ENCODE measurements at places on chromosomes 5 and 9.
A peak's percentile ranks its signal among the peaks of the same experiment; 100 is the strongest.

DNA sequence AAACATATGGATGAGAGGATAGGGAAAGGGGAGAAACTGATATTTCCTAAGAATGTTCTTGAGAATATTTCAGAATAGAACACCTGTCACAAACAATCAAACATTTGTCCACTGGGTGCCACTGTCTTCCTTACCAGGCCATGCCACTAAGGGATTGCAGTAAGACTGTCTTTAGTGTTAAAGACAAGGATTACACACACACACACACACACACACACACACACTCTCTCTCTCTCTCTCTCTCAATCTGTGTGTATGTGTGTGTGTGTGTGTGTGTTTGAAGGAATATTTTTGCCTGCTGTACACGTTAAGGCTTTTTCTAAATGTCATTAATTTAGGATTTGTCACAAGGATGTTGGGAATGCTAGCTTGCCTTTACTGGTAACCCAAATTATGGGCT, 54.4 kb downstream of the CCDC192 start:
- DNase-seq: peak; percentile 69

DNA sequence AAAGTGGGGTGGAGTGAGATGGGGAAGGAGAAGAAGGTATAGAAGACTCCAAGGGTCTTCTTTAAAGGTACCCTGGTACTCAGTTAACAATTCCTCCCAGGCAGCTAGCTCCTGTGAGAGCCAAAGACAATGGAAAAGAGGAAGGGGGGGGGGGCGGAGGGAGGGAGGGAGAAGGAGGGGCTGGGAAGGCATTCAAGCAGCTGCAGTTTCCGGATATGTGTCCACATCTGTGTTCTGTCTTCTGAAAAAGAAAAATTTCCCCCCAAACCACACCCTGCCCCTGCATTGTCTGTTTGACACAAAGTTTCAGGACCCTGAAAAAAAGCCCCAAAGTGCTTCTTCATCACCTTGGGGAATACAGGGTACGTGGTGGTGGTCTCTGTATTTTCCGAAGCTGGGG, 11.1 kb downstream of the SPRY4 start:
- DNase-seq: no peak

- no peak for DNase-seq
These were observed 30.0 kb upstream of the SUSD3 start for GRCh38 chr9:93028448-93029006.

DNA sequence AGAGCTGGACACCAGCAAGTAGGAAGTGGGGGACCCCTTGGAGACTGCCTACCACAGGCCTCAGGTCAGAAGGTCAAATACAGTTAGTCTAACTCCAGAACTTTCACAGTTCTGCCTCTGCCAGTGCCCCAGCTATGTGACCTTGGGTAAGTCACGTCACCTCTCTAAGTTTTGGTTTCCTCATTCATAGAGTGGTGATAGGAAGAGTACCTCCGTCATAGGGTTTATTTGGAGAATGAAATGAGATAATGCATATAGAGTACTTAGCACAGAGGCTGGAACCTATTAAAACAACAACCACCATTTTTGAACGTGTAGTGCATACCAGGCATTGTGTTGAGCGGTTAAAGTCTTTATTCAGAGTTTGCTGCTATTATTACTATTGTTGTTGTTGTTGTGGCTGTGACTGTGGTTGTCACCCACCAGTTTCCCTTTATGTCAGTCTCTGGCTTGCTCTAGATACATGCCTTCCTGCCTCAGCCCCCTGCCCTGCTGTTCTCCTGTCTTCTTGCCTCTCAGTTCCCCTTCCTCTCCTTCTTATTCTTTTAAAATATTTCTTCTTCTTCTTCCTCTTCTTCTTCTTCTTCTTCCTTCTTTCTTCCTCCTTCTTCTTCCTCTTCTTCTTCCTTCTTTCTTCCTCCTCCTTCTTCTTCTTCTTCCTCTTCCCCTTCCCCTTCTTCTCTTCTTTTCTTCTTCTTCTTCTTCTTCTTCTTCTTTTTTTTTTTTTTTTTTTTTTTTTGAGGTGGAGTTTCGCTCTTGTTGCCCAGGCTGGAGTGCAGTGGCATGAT, 67.8 kb downstream of the RALGPS1 start:
- no peak for DNase-seq

GRCh38 chr5:59115345-59115744, 532.5 kb downstream of the RAB3C start:
- DNase-seq: no peak

- no peak for DNase-seq
These were observed 454.0 kb upstream of the GRAMD2B start for GRCh38 chr5:125969011-125969813.

GRCh38 chr9:98374385-98375051, 119.1 kb upstream of the TBC1D2 start:
- DNase-seq: no peak

GRCh38 chr9:34311499-34312185, 17.4 kb downstream of the KIF24 start:
- DNase-seq: no peak

GRCh38 chr5:81234801-81235200, 1.7 kb downstream of the CKMT2 start:
- DNase-seq: no peak
